Astrocyte (in vitro differentiated cells and primary cell): ENCODE measurements at places on chromosomes 5 and 9.
A peak's percentile ranks its signal among the peaks of the same experiment; 100 is the strongest.

- DNase-seq = peak; percentile 91
Measured at GRCh38 chr9:69674716-69675438, 2.7 kb upstream of the APBA1 start.

GRCh38 chr5:170268153-170268689 is 29.4 kb downstream of the LCP2 start:
- DNase-seq = no peak

GRCh38 chr9:87141124-87141523 is 193.8 kb upstream of the GAS1 start:
- DNase-seq = no peak

DNA sequence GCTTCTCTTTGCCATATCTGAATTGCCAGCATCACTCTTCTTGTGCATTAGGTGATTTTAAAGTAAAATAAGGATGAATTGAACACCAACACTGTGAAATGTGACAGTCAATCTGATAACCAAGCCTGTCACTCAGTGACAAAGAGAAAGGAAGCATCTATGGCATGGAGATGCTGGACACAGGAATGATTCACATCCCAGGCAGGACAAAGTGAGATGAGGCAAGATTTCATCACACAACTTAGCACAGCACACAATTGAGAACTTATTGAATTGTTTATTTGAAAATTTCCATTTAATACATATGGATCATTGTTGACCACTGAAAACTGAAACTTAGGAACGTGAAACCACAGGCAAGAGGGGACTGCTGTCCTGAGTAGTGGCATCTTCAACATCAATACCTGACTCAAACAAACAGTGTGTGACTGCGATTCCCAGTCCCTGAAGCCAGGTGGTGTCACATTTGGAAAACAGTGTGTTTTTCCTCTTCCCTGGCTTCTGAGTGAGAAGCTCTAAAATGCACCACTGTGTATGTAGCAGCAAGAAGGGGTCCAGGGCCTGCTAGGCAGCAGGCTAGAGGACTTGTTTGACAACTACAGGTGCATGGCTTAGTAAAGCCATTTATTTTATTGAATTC is 10.7 kb downstream of the GAPT start:
- DNase-seq = no peak

DNA sequence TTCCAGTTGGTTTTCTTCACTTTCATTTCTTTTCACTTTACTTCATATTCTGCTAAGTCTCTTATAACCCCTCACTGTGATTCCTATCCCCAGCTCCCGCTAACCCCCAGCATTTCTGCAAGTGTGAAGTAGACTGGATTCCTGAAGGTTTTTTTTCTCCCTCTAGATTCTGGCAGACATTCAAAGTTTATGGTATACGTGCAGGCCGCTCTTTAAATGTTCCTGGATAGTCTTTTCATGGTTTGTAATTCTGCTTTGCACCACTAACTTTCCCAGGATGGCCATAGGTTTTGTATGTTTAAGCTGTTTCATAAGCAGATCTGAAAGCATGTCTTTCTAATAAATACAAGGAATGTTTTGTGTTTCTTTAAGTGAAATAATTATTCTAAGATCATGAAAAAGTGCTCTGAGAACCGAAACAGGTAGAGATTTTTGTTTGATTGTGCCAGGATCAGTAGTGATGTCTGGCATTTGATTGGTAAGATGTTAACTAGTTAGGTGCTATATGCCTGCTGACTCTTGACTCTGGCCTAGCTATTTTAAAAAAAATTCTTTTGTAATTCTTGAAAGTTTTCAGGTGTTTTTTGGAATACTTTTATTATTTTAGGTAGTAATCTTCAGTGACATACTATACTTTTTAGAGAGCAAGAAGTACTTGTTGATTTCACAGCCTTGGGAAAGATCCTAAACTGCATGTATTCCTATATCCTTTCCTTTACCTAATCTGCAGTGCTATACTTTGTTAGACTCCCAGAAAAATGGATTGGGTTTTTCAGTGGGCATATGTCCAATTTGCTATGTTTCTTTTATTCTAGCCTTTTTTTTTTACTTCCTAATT is 29.7 kb downstream of the CNOT6 start:
- no peak for DNase-seq

GRCh38 chr5:157454273-157454672 is 5.7 kb upstream of the NIPAL4 start:
- no peak for DNase-seq

- peak; percentile 69 for DNase-seq
Measured at GRCh38 chr5:57887851-57888621, 405.4 kb upstream of the ACTBL2 start.

DNA sequence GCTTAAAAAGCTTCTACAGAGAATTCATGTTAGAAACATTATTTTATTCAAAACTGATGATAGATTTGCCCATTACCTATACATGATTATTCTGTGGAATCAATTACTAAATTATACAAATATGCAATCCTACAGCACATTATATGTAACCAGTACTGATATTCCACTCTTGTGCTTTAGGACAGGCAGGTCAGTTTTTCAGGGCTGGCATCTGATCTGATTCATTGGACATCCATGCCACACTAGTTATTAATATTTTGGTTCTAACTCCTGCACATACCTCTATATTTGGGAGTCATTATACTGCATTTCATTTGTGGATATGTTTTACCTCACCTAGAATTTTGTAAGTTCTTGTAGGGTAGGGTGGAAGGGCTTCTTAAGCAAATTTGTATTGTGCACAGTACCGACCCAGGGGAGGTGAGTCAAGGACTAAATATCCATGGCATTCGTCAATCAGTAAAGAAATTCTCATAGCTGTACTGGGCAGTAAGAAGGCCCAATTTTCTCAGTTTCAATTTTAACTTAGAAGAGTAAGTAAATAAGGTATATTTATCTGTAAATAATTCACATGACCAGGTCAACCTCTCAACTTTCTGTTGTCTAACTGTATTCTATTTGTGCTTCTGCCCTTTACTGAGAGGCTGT is 33.5 kb downstream of the ELOVL7 start:
- peak; percentile 14 for DNase-seq

DNA sequence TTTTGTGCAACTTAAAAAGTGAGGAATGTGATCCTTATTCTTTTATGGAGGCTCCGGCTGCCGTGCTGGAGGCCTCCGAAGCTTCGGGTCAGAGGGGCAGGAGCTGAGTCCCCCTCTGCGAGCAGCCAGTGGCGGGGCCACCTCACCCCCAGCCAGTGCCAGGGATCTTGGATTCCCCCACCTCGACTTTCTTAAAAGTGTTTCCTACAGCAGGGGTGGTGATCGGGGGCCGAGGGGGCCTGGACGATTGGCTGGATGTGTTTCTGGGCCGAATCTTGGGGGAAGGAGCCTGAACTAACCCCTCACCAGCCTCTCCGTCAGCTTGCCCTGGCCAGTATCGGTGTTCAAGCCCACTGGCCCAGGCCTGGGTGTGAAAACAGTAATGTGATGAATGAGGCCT is 92.2 kb upstream of the LMX1B start:
- no peak for DNase-seq

GRCh38 chr5:172356047-172356446 is 72.5 kb upstream of the UBTD2 start:
- no peak for DNase-seq

DNA sequence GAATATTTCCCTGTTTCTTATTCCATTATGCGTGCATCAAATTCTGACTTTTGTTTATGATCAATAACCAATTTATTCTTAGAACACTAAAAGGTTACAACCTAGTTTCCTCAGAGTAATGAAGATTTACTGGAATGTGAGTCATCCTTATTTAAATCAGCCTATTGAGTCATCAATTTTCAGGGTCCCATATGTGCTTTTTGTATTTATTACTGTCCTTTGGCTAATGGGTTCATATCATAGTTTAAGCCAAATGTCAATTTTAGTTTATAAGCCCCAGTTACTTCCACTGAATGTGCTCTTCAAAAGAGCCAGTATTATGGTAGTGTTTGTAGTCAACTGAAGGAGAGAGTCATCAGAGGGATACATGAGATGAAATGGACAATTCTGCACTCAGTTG is 359.2 kb downstream of the PRR16 start:
- DNase-seq = peak; percentile 12

DNA sequence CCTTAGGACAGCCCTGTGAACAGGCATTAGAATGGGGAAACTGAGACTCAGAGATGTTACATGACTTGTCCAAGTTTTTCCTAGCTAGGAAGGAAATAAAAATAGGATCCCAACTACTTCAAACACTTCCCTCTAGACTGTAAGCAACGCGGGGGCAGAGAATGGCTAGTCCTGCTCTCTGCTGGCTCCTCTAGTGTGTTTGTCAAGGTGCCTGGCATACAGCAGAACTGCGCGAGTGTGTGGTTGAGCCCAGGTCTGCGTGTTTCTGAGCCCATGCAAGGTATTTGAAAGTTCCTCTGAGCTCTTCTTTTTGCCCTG is 152.5 kb downstream of the MACROH2A1 start:
- DNase-seq = no peak

DNA sequence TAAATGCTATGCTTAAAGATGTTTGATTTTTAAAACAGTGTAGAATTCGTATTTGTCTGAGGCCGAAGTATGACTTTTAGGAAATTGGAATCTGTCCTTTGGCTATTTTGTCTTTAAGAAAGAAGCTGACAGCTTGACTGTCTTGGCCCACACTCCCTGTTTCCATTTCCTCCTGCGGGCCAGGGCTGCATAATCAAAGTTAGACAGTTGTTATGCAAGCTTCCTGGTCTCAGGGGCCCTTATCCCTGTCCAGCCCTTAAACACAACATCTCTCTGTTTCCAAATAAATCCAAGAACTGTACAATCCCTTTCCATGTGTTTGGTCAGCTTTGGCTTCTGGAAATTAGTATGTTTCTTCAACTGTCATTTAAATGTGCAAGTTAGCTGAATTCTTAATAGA is 54.6 kb upstream of the ECM2 start:
- DNase-seq = peak; percentile 31

- DNase-seq = no peak
Measured at GRCh38 chr9:89171231-89171630, 7.4 kb downstream of the SHC3 start.

GRCh38 chr5:135695656-135696313 is 117.0 kb upstream of the CXCL14 start:
- no peak for DNase-seq

DNA sequence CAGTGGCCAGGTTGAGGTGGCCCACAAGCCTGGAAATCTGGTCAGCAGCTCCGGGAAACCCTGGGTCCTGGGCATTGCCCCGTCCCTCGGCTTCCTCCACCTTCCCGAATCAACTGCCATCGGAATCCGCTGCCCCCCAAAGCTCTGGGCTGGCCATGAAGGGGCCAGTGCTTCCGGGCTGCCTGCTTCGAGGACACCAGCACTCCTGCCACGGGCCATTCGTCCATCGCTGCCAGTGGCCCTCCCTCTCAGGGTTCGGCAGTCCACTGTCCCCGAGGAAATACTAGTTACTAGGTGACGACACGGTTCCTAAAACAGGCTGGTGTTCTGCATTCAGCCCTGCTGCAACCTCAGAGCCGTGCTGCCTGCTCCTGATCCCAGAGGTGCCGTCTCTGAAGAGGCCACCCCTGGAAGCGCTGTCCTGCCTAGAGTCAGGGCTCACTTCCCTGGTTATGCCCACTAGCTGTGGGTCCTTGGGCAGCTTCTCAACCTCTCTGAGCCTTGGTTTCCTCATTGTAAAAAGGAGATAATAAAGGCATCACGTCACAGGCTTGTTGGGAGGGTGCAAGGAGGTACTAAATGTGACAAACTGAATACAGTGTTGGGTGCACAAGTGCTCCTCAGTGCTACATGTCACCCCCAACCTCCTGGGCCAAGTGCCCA is 3.5 kb upstream of the WDR5 start:
- no peak for DNase-seq

GRCh38 chr5:95237324-95237723 is 47.6 kb downstream of the MCTP1 start:
- no peak for DNase-seq

DNA sequence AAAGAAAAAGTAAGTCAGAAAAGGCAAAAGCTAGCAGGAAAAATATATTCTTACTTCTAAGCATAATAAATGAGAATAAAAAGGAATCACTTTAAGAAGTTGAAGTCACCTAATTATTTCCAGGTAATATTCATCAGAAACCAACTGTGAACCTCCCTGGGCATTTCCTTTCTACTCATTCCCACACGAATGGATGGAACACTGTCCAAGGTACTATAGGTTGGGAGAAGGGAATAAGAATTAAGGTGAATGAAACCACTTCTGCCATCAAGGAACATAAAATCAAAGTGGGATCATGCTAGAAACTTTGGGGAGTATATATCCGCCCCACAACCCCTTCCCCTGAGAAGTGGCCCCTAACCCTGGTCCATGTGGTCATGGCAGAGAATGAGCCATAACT is 41.6 kb downstream of the PRELID2 start:
- DNase-seq = no peak

GRCh38 chr9:3758816-3759576 is 233.2 kb upstream of the RFX3 start:
- DNase-seq = no peak

GRCh38 chr5:96370976-96371375 is 62.1 kb downstream of the PCSK1 start:
- DNase-seq = no peak

- DNase-seq = peak; percentile 25
Measured at GRCh38 chr5:60843936-60844905, at the start of gene ELOVL7. Gene ELOVL7 (minus strand): TSS chr5:60844269. CDS start chr5:60787397, 56,872 bp downstream.

DNA sequence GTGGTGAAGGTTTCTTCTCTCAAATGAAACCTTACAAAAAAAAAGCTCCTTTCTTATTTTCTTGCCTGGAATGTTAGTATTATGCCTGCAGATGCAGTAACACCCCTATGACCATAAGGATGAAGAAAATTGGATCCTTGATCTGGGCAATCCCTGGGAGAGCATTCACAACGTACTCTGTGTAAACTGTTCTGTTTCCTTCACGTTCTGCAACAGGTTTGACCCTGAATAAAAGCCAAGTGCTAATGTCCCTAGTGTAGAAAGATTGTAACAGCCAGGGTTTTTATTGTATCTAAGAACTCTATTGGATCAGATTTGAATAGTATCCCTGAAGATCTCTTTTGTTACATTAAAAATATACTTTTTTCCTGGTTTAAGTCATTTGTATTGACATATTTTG is 1639.6 kb upstream of the ACO1 start:
- DNase-seq = no peak

DNA sequence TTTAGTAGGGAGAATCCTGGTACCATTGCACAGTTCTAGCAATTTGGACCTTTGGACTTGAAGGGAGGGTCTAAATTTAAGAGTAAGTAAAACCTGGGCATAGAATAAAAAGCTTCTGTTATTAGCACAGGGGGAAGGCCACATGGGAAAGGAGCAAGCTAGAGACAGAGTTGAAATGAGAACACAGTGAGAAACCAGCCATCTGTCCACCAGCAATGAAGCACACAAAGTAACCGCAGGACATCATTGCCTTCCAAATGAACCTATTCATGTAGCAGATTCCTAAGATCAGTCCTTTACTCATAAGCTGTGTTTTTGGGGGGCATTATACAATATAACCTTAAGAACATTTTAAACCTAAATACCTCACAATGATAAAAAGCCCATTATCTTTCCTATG is 407.4 kb downstream of the HCN1 start:
- no peak for DNase-seq
